Hypothalamus (tissue), 51 donors: ENCODE measurements at places on chromosomes 4 and X.

DNA sequence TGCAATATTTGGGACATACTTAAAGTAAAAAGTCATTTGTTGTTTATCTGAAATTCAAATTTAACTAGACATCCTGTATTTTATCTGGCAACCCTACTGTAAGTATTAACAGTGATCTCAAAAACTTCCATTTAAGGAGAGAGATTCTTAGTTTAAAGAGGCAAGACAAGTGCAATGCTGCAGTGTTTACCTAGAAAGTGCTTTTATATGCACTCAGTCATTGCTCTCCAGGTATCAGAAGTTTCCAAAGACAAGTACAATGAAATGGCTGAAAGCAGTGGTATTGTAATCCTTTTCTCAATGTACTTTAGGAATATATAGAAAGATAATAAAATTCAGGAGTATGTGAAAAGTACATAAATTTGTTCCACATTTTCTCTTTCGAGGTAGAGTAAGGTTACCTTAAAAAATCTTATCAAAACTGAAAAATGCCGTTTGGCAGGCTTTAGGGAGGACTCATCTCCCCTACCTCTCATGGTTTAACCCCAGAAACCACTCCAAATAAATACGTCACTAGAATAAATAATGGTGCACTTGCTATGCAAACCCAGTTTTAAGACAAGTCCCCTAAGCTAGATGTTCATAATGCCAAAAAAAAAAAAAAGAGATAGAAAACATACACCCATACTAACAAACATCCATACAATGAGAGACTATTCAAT lies 45.7 kb downstream of the ELF2 start:
- no peak for DNase-seq

GRCh38 chr4:120557372-120557771 lies 365.2 kb downstream of the PRDM5 start:
- DNase-seq, result no peak

GRCh38 chr4:150695162-150695561 lies 113.2 kb downstream of the MAB21L2 start:
- no peak for DNase-seq

DNA sequence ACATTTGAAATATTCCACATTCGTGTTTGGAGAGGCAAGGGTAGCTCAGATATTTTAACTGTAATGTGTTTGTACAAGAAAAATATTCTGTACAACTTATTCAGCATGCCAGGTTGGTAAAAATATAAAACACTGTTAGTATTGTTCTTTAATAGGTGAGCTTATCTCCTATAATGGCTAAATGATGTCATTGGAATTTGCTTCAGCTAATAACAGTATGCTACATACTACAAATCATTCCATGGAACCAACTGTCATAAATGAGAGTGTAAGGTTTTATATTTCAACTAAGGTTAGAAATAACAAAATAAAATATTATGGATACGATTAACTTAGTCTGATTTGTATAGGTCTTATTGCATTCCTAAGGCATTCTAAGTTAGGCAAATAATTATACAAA lies 206.6 kb downstream of the ADGRL3 start:
- no peak for DNase-seq

- no peak for DNase-seq
These were observed 50.4 kb downstream of the PDK3 start for GRCh38 chrX:24515447-24515846.

- no peak for DNase-seq
These were observed 265.9 kb downstream of the ZNF674 start for GRCh38 chrX:46279214-46279924.

GRCh38 chr4:122765692-122766352 lies 33.3 kb downstream of the BBS12 start:
- no peak for DNase-seq

DNA sequence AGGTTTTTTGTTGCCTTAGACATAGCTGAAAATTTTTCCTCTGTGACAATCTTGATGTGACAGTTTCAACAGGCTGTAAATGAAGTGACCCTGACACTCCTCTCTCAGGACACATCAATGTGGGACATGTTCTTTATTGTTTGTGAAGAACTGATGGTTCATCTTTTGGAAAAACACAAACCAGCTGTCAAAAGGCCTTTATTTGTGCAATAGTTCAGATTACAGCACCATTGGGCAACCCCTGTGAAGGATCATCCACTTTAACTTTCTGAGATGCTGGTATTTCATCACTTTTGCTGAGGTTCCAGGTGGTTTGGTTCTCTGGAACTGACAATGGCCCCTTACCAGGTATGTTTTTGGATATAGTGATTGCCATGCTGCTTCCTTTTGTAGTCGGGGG lies 40.3 kb downstream of the OSTC start:
- no peak for DNase-seq

GRCh38 chr4:146029939-146030710 lies 91.5 kb upstream of the ZNF827 start:
- no peak for DNase-seq

DNA sequence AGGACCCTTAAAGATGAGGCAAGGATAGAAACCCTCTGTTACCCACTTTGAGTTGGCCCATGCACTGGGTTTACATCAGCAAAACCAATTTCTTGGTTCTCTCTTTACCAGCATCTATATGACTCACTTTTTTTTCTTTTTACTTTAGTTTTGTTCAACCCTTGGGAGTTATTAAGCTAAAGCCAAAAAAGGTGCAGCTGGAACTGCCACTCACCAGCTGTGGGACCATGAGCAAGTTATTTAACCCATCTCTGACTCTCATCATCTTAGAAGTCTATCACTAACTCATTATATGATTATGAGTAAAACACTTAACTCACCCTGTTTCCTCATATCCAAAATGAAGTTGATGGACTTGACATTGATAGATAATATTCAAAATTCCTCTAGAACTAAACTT lies 53.4 kb downstream of the GABRB1 start:
- no peak for DNase-seq

DNA sequence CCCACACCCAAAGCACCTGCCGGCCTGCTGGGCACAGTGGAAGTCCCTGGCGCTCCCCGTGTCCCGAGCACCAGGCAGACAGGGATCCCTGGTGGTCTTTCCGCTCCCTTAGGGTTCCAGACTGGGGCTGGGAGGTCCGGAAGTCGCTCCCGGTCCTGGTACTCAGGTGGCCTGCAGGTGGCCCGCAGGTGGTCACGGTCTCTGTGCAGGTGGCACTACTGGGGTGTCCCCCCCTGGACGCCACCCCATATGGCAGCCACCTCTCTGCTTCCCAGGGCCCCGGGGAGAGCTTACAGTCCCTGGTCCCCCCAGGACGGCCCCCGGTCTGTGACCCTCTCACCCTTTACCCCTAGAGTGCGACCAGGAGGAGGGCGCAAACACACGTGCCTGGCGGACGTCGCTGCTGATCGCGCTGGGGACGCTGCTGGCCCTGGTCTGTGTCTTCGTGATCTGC lies 13.6 kb downstream of the SLC25A6 start:
- no peak for DNase-seq

DNA sequence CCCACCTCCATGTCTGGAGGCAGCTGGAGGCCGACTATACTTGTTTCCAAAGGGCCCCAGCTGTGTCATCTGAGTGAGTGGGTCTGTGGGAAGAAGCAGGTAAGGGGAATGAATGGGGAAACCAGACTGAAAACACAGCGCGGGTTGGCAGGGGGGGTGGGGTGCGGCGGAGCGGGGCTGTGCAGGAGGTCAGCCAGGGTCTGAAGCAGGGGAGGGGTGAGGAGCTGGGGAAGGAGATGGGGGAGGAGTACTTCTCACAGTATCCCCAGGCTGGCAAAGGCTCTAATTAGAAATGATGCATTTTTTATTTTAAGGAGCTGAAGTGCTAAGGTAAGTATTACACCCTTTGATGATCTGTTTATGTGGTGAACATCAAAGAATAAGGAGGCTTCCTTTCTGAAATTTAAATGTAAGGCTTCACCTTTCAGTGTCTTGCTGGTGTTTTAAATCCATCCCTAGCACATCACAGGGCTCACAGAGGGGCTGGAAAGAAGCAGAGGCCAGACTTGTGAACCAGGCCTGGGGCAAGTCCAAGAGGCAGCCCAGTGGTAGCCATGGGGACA lies 37.5 kb downstream of the SMIM20 start:
- no peak for DNase-seq

DNA sequence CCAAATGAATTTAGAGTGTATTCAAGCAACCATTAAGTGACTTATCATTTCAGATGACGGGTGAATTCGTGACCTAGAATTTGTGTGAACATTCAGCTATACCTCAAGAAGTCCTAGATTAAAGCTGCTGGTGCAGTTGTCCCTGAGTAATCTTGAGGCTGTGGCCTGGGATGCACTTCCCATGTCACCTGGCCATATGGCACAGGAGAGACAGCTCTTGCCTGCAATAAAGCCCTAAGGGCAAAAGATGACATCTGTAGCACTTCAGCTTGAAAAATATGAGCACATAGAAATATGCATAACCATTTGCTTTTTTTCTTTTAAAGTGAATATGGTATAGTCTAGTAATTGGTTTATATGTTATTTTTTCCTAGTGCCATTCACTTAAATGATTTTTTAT lies 125.8 kb downstream of the FHDC1 start:
- no peak for DNase-seq

DNA sequence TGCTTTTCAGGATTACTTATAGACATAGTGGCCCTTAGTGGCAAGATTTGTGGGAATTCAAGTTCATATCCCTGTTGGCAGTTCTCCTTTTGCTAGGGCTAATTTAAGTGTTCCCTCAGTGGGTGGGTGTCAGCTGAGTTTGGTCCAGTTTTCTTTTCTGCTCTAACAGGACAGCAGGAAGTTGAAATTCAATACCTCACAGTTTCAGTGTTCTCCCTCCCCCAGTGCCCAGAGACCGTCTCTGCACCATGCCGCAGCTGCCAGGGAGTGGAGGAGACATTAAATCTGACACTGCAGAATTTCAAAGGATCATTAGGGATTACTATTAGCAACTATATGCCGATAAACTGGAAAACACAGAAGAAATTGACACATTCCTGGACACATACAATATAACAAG lies 50.7 kb downstream of the UBE2NL start:
- no peak for DNase-seq

DNA sequence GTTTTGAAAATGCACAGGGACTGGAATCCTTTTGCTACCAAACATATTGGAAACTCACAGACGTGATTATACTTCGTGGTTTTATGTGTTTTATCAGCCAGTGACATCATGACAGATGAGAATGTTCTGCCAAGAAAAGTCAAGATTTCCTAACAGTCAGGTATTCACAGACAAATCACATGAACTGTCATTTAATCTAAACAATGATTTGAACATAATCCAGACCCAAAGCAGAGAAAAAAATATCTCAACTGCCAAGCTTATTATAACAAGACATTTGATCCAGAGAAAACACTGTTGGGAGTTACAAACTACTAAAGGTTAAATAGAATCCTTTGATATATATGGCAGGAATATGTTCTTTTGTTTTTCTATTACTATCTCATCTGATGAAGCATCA lies 635.9 kb upstream of the FRG1 start:
- DNase-seq, result no peak

DNA sequence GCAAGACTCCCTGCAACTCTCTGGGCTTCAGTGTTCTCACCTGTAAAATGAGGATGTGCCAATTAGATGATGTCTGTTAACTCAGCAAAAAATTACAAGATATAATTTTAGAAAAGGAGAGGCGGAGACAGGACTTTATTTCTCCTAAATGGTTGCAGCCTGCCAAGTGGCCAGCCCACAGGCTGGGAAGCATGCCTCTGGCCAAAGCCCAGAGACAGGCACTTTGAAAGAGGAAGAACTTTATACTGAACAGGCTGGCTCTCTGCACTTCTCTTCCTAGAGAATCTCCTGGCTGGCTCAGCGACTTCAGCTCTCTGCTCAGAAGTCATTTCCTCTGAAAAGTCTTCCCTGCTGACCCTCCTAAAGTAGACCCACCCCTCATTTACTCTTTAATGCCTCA lies 3.7 kb downstream of the PRDM5 start:
- DNase-seq, result peak; percentile 15

DNA sequence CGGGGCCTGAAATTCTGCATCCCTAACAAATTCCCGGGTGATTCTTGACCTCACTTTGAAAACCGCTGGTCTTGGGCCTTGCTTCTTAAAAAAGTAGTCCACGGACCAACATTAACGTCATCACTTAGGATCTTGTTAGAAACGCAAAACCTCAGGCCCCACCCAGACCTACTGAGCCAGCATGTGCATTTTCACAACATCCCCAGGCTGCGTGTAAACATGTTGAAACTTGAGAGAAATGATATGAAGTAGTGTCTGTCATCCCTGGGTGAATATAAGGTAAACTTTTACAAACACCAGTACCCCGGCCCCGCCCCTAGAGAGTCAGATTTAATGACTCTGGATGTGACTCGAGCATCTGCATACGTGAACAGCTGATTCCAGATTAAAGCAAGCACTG lies 33.7 kb downstream of the SORBS2 start:
- DNase-seq, result no peak

DNA sequence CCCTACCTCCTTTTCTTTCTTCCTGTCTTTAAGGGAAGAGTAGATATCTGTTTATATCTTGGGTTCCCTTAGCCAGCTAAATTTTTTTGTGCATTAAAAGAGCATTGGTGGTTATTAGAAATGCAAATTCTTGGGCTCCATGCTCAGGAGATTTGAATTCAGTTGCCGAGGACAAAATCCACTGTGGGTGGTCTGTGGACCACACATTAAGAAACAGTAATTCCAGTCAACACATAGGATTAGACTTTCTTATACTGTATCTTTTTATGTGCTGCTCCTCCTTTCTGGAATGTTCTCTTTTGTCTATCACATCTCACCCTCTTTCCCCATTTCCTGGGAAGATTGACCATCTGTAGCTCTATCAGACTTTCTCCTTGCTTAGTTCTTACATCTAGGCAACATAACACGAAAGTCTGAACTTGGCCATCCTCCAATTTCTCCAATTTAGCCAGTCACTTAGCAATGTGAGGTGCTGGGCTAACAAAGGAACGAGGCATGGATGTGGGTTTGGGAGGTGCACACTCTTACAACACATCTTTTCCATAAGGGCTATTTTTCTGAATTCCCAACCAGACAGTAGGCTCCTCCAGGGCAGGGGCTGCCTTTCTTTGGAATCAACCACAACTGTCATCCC lies 5.3 kb upstream of the PDLIM3 start:
- DNase-seq, result no peak

DNA sequence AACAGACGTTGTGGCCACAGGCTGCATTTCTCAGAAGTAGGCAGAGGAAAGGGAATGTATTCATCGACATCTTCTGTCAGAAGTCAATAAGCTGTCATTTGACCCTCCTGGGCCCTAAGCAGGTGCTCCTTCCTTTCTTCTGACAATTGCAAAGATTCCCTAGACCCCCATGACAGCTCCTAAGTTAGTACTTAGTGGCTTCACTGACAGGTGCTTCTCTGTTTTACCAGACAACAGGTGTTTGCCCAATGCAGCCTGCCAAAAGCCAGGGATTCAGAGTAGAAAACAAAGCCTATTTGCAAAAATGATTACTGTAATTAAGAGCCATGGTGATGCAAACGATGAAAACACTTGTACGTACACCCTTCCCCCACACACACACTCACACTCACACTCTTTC lies 7.5 kb upstream of the FGF5 start:
- DNase-seq, result no peak
